ENCODE measurements at places on chromosomes 1 and 21.

- DNase-seq, result no peak
Measured at GRCh38 chr1:236887081-236887480, 92.0 kb downstream of the MTR start.

DNA sequence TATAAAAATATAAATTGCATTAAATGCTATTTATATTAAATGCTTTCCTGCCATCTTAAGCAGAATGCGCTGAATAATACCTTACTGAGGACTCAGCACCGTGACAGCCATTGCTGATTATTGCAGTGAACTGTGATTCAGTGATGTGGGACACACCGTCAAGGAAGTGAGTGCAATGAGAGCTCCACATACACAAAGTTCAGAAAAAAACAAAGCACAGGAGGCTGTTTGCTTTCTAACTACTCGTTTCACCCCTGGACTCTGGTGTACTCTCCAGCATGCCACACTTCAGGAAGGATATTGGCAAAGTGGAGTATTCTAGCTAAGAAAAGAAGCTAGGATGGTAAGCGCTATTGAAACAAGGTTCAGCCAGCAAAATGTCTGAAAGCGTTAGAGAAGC, 57.4 kb upstream of the CXADR start:
- no peak for DNase-seq

- no peak for DNase-seq
Measured at GRCh38 chr1:14103878-14104430, 404.0 kb downstream of the PRDM2 start.

DNA sequence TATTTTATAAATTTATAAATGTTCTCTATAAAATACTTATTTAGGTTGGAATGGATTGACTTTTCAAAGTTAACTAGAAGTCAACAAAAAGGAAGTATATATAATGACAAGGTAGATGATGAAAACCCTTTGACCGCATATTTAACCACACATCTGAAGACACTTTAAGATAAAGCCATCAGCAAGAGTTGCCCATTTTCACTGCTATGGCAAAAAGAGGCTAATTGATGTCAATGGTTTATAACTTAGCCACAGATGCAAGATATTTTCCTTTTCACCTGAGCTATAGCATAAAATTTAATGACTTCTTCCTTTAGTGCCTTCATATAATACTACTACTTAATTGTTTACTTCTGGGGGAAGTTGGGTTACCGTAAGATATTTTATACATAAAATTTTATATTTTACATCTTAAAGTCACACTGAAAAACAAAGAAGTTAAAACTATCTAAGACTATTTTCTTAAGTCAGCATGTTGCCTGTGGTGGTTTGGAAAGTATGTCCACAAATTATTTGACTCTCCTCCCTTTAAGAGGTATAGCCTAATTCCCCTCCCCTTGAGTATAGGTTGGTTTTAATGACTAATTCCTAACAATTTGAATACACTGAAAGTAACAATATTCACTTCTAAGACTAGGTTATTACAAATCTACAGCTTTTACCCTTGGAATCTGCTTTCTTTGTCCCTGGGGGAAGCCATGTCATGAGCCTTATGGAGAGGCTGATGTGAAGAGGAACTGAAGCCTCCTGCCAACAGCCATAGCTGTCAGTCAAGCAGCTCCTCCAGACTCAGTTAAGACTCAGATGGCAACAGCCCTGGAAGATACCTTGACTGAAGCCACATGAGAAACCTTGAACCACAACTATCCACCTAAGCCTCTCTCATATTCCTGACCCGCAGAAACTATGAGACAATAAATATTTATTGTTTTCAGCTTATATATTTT, 40.3 kb upstream of the LRRC8B start:
- DNase-seq, result no peak

DNA sequence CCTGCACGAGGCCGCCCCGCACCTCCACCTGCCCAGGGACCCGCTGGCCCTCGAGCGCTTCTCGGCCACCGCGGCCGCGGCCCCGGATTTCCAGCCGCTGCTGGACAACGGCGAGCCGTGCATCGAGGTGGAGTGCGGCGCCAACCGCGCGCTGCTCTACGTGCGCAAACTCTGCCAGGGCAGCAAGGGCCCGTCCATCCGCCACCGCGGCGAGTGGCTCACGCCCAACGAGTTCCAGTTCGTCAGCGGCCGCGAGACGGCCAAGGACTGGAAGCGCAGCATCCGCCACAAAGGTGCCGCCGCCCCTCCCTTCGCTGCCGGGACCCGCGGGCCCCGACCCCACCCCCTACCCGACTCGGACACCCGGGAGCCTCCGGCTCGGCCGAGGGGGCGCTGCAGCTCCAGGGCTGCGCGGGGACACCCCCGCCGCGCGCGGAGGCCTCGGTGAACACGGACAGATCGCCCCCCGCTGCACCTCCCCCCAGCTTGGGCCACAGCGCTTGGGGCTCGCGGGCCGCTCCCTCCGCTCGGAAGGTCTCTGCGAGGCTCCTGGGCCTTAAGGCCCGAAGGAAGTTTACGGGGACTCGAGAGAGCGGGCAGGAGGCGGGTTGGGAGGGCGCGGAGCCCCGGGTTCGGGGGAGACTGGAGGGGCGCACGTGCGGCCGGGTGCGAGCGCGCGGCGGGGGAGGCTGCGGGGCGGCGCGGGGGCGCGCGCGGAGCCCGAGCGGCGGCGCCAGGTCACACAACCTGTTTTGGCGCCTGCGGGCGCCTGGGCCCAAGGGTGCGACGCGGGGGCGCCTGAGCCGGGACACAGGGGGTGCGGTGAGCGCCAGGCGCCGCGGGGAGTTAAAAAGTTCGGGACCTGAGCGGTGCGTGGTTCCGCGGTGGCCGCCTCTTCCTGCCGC, 1.2 kb downstream of the SAMD11 start:
- DNase-seq, result peak; percentile 73

- no peak for DNase-seq
Measured at GRCh38 chr1:17622823-17623222, 83.3 kb downstream of the ARHGEF10L start.

DNA sequence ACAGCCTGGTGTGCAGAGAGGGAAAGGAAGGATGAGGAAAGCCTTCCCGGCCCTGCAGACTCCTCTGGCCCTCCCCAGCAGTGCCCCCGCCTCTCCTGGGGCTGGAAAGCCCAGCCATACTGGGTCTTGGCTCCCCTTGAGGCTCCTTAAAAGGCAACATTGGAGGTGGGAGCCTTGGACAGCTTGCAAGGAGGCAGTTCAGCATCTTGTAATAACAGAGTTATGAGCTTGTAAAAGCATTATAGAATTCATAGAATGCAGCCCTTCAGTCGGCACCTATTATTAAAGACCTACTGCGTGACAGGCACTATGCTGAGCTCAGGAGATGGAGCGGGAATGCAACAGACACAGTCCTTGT, 4.2 kb downstream of the TINAGL1 start:
- no peak for DNase-seq
